Motor neuron (in vitro differentiated cells): ENCODE measurements at places on chromosomes 3 and 15. TPM values are rescaled to one million over a fixed set of nuclear protein-coding genes. Genes with fewer than 3 reads are reported as not detected.

Gene ENTPD3
- total RNA-seq = 0.33 and 0.39 TPM in 2 replicates

DNA sequence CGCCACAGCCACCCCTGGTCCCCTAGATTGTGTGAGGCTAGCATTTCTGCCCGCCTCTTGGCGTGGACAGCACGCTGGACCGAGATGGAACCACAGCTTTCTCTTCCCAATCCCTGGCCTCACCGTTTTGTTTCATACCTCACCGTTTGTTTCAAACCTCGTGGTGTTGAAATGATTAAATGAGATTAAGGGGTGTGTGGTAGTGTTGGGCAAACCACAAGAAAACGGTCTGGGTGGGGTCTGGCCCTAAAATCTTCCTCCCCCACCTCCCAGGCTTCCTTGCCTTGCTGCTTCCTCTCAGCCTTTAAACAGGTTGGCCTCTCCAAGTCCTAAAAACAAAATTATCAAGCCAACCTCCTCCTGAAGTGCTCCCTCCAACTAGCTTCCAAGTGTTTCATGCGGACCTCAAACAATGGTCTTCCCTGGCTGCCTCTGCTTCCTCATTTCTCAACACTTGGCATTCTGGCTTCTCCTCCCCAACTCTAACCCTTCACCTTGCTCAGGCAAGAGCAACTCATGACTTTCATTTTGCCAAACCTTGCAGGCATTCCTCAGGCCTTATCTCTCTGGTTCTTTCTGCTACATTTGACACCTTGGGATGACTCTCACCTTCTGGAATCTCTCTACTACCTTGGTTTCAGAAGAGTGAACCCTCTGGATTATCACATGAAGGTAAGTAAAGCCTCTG lies 1.4 kb upstream of the ATP13A3 start:
- ATAC-seq = no peak

DNA sequence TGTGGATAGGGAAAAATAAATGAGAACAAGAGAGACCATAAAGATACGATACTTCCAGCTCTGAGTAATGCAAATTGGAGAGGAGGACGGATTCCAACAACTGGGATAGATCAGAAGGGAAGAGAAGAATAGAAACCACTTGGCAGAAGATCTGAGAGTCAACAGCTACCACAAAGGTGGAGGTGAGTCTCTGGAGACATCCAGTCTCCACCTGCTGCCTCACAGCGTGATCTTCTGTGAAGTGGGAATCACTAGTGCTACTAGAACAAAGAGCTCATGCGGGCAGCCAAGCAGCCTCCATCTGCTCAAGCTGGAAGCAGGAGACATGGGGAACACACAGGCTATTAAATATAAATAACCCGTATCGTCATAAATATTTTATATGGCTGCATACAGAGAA lies 558.5 kb upstream of the CFAP20DC start:
- ATAC-seq = no peak

- ATAC-seq = no peak
Measured at GRCh38 chr3:141055136-141055535, 4.0 kb downstream of the SPSB4 start.
